ENCODE measurements at places on chromosomes 2 and 18.
A peak's percentile ranks its signal among the peaks of the same experiment; 100 is the strongest.

DNA sequence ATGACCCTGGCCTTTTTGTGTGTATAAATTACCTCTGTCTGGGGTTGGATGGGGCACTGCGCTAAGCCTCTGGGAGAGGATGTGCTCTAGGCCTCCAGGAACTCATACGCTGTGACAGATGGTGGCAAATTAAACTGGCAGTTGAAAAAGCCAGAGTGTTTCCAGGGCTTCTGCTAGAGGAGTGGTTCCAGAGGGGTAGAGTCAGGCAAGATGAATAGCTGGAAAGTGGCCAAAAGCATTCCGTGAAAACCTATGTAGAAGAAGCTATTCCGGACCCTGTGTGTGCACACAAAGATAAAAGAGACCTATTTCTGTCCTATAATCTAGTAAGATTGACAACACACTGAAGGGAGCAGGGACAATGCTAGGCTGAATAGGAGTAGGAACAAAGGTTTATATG, 84.8 kb downstream of the ACTR3 start:
- DNase-seq, result no peak

DNA sequence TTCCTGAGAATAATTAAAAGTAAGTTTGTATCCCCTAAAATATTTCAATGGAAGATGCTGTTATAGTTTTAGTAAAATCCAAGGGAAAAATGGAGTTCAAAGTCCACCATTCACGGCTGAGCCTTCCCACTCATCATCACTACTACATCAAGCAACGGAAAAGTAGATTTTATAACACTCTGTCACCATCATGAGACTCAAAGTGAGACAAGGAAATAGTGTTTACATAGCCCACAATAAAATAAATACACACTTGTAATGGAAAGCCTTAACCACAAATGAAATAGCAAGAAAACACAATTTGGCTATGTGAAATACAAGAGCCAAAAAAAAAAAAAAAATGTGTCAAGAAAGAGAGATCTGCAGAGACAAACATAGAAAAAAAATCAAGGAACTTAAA, 569.9 kb upstream of the REG3G start:
- no peak for DNase-seq

GRCh38 chr2:190113000-190113399, 50.5 kb upstream of the MSTN start:
- DNase-seq, result no peak

DNA sequence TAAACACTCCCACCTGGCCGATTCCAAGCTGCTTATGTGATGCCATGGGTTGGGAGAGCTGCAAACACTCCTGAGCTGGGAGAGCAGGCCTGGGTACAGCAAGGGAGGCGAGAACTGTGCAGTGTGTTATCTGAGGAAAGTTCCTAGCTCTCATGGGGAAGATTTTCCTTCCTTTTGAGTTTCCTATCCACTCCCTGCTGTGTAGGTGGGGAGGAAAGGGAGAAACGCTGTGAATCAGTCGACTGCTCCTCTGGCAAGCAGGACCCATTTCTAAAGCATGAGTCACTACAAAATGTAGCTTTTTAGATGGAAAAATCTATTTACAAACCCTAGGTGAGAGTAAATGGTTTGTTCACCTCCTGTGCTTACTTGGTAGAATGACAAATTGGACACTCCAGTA, 80.4 kb downstream of the SH3RF3 start:
- DNase-seq, result no peak

GRCh38 chr18:50947899-50948298, 19.9 kb upstream of the ELAC1 start:
- DNase-seq, result no peak

DNA sequence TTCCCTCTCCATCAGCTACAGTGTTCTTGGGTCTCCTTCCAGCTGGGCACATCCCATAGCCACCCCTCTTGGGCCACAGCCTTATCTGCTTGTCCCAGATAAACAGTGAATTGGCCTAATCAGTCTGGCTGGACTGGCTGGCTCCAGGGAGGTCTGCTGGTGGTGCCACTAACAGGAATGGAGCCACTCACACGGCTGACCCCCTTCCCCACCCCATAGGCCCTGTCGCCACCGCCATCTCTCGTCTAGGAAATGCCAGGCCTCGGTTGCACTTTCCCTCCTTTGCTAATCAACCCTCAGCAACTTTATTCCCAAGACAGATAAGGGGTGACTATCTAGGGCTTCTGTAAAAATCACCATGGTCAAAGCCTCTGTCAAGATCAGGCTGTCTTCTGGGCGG, 23.0 kb upstream of the TNP1 start:
- DNase-seq, result peak; percentile 42

- DNase-seq, result peak; percentile 50
These were observed 229.5 kb upstream of the ZC3H15 start for GRCh38 chr2:186256540-186256939.

- no peak for DNase-seq
These were observed 209.5 kb upstream of the SMAD7 start for GRCh38 chr18:49160079-49160930.

DNA sequence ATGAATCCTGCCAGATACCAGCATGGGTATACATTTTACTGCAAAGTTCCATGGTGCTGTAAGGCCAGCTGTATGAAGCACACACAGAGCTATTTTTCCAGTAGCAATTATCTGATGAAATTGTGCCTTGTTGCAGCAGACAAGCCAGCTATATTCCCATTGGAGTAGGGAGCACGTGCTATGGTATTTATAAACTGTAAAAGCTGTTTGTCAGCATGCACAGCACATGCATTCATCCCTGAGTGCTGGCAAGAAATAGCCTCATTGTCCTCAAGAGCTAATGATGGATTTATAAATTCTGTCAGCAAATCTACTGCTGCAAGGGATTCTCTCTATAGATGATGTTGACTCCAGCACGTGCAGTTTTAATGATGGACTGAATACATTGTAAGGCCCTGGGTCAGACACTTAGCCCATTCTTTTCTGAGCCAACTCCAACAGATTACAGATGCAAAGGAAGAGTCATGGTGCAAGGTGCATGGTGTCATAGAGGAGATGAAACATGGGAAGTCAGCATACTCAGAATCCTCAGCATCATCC, 61.7 kb downstream of the KCNS3 start:
- no peak for DNase-seq

DNA sequence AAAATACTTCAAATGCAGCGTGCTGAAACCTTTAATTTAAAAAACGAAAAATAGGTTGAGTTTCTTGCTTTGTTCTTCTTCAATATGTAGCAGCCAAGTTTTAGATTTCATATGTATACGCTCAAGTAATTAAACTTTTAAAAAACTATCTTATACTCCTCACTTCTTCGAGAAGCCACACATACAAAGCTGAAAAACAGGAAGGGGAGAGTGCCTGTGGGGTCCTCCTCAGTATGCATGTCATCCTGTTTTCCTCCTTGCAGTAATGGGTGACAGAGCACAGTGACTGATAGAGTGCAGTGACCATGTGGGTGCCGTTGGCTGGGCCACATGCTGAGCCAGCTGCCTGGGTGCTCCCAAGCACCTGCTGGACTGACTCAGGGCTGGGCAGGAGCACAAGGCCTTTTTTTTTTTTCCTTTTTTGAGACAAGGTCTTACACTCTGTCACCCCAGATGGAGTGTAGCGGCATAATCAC, 33.3 kb downstream of the UXS1 start:
- no peak for DNase-seq

DNA sequence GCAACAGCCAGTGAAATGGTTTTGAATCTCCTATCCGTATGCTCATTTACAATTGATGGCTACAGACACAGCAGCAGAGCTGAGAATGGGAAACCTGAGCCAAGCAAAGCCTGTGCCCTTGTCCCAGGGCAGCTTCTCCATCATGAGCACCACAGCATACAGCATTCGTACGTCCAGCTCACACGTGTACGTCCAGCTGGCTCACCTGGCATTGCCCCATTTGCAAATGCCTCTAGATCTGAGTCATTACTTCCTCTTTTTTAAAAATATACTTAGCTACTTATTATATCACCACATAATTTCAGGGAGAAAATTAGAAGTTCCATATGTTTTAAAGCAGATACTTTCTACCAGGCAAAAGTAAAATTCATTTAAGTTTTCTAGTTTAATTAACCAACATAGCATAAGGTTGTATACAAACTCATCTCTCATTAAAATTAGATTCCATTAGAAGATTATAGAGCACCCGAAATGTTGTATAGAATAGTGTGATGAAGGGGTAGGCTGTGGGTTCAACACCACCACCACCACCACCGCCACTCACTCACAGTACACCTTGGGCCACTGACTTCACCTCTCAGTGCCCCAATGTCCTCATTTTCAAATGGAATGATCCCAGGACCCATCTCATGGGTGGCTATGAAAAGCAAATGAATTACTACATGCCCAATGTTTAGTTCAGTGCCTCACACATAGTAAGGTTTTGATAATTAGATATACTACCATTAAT, 31.4 kb upstream of the TMEM177 start:
- DNase-seq, result no peak

- no peak for DNase-seq
These were observed 78.5 kb downstream of the ACSL3 start for GRCh38 chr2:222939208-222939856.

DNA sequence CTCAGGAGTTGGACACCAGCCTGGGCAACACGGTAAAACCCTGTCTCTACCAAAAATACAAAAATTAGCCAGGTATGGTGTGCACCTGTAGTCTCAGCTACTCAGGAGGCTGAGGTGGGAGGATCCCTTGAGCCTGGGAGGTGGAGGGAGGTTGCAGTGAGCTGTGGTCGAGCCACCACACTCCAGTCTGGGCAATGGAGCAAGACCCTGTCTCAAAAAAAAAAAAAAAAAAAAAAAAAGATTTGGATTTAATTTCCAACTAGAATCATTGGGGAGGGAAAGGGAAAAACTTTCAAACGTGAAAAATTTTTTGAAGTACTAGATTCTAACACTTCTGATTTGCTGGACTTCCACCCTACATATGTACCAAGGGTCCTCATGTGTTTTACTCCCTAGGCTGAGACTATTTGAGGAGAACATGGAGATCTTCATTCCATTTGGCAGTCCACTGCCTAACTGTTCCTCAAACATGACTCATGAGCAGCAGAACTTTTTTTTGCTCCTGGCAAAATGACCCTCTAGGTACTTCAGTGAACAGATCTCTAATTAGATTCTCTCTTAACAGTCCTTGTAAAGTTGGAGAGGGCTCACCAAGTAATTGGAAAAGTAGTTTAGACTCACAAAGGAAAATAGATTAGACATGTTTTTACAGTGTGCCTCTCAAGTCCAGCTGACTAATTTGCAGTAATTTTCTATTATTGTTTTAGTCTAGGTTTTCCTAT, 267.6 kb downstream of the METTL4 start:
- no peak for DNase-seq
